ENCODE measurements at places on chromosomes 3 and 15.

DNA sequence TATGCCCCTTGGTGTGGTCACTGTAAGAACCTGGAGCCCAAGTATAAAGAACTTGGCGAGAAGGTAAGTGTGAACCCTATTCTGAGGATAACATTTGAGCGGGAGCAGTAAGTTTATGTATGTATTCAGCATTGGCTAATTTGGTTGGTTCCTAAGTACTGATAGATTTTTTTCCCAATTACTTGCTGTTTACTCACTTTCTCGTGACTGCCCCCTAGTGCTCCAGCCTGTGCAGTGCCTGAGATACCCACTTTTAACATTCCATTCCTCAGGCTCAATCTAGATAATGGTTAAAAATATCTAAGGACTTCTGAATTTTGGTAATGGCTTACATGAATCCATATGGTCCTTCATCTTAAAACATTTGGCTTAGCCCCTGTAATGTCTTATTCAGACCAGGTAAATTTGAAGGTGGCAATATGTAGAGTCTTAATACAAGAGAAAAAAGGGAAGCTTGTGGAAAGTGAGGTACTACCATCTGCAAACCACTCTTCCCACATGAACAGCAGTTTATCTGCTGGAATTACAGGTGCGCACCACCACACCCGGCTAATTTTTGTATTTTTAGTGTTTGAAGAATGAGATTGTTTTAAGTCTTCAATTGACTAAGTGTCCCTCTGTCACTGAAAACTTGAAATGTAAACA lies 7.1 kb downstream of the ELL3 start:
- peak; percentile 45 for DNase-seq

GRCh38 chr3:57856675-57857074 lies 100.6 kb downstream of the SLMAP start:
- no peak for DNase-seq

GRCh38 chr3:135050536-135050935 lies 255.5 kb downstream of the EPHB1 start:
- no peak for DNase-seq

GRCh38 chr3:100480081-100480480 lies 12.3 kb upstream of the TMEM45A start:
- DNase-seq = no peak

DNA sequence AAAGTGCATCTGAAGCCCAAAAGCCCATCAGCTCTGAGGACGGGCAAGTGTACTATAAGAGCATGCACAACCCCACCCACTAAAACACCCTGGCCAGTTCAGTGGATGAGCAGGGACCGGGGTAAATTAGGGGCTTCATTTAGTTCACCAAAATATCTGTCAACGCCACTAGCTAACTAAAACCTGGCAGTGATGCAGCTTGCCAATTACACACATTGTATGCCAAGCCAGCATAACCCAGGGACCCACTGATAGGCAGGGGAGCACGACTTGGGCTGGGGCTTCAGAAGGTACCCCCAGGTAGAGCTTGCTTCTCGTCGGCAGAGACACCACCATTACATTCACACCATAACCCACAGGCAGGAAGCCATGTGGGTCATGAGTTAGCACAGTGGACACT lies 47.0 kb downstream of the PTPN23 start:
- DNase-seq = no peak

GRCh38 chr15:33453761-33454160 lies 143.0 kb downstream of the RYR3 start:
- no peak for DNase-seq

All from stimulated activated naive CD8-positive, alpha-beta T cell treated with anti-CD3 and anti-CD28 coated beads, Interleukin-15, amount 100 ng/mL, for 72 hours (primary cell).